ENCODE measurements at places on chromosomes 11 and 22.

GRCh38 chr11:72228229-72228843, 3.8 kb downstream of the INPPL1 start:
- no peak for DNase-seq

DNA sequence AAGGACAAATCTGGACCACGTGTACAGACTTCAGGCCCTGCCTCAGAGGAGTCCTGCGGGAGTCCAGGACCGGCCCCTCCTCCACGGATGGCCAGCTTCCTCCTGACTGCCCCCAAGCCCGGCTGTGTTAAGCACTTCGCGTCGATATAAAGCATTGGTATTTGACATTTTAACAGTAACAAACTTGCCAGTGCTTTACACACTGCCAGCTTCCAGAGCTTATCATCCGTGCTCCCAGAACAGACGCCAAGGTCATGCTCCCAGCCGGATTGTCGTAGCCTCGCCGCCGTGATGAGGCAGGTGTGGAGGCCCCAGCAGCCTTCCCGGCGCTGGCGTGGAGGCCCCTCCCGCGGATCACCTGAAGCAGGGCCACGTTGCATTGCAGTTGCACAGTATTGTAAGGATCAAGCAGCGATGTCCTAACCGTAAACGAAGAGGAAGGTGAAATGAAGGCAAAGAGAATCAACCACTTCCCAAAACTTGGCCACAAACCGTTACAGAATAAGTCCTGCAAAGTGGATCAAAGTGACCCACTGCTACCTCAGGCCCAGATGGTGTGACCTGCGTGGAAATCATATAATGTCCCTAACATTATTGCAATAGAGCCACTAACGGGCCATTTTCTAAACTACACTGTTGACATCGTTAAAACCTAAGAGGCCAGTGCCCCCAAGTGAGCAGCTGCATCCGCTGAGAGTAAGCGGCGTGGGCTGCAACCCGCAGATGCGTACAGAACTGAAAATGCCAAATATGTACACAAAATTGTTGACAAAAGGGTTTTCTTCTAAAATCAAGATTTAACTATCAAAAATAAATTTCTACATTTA, 51.6 kb downstream of the CERK start:
- peak; percentile 62 for DNase-seq

DNA sequence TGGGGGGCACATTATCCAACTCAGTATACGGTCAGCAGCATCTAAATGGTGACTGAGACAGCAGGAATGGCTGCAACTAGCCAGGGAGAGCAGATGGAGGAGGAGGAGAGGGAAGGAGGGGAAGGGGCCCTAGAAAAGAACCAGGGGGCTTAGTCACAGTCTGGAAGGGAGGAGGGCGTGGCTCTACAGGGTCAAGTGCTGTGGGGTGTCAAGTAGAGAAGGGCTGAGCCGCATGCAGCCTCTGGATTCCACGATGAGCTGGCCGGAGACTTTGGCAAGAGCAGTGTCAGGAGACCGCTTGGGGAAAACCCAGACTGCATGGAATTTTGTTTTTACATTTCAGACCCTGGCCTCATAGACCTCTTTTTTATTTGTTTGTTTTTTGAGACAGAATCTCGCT, 25.8 kb upstream of the PPFIA1 start:
- no peak for DNase-seq

DNA sequence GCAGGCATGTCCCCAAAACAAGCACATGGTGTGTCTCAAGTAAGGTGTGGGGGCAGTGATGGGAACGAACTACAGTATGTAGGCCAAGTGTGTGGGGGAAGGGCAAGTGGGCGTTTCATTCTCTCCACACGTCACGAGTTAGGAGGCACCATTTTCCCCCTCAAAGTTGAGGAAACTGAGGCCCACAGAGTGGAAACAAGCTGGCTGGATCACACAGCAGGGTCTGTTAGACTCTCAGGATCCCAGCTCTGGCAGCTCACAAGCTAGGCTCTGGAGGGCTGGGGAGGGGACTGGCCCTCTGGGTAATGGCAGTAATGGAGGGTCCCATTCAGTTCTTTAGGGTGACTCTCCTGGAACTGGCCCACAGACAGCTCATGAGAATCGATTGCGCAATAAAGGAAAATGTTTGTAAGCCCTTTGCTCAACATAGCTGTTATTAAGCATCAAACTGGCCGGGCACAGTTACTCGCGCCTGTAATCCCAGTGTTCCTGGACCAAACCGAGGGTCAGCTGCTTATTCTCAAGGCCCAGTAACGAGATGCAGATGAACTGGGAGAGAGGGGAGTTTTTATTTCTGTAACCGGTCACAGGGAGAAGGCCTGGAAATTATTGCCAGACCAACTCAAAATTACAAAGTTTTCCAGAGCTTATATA, 24.1 kb upstream of the TUB start:
- peak; percentile 20 for DNase-seq

GRCh38 chr22:21823740-21824444, 43.6 kb downstream of the MAPK1 start:
- no peak for DNase-seq

DNA sequence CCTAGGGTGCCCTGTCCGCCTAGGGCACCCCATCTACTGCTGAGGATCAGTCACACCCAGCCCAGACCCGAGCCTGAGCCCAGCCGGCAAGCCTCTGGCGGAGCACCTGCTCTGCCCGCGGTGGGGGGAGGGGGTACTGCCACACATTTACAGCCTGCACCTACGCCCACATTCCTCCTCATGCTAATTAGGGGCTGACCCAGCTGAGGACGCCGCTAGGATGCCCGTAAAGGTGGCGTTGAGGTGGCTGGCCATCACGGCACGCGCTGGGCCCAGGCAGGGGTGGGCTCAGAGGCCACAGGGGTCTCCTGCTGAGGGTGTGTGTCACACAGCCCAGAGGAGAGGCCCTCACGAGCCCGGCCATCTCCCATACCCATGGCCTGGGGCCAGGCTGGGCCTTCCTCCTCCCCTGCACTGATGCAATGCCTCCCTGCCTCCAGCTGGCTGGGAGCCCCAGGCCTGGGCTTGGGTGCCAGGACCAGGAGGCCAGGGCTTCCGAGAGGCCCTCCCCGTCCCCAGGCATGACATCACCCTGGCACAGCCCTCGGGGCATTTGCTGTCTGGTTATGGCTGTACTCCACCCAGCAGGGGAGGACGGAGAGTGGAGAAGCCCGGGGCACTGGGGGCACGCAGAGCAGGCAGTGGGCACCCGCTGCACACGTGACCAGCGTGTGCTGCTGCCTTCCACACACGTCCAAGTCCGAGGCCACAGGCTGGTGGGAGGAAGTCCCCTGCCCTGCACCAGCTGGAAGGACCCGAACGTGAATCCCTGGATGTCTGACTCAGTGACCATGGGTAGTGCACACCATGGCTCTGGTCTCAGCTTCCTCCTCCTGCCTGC, 12.7 kb downstream of the DUSP8 start:
- DNase-seq = no peak

GRCh38 chr11:21641869-21642268, 551.0 kb upstream of the ANO5 start:
- no peak for DNase-seq

GRCh38 chr11:68798221-68798813, 43.4 kb downstream of the CPT1A start:
- peak; percentile 62 for DNase-seq

DNA sequence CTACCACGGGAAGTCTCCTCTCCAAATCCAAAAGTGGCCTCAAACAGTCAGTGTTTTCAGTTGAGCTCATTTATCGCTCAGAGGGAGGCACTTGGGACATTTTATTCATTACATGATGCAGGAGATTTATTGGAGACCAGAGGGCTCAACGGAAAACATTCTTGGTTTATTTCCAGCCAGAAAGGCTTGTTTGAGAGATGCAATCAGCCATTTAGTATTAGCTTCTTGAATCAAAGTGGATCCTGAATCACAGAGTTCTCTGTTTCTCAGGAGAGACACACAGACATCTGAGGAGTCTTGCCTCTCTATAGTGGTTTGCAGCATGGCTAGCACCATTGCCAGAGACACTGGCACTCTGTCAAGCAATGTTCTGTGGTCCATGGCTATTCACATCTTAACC, 31.5 kb downstream of the CD44 start:
- DNase-seq = no peak

DNA sequence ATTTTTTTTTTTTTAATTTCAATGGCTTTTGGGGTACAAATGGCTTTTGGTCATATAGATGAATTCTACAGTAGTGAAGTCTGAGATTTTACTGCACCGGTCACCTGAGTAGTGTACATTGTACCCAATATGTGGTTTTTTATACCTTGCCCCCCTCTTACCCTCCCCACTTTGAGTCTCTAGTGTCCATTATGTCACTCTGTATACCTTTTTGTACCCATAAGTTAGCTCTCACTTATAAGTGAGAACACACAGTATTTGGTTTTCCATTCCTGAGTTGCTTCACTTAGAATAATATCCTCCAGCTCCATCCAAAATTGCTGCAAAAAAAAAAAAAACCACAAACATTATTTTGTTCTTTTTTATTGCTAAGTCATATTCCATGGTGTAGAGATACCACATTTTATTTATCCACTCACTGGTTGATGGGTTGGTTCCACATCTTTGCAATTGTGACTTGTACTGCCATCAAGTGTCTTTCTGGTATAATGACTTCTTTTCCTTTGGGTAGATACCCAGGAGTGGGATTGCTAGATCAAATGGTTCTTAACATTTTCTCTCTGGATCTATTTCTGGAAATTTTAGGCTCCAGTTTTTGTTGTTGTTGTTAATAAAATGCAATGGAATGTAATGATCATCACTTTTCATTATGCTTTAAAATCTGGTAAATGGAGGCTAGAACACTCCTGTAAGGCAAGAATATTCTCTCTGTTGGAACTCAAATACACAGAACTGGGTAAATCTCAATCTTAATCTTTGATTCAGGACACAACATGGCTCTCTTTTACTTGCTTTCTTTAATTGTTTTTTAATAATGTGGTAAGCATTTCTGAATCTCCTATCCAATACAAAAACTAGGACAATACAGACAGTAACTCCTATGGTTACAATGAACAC, 10.3 kb downstream of the NEAT1 start:
- DNase-seq = peak; percentile 87

DNA sequence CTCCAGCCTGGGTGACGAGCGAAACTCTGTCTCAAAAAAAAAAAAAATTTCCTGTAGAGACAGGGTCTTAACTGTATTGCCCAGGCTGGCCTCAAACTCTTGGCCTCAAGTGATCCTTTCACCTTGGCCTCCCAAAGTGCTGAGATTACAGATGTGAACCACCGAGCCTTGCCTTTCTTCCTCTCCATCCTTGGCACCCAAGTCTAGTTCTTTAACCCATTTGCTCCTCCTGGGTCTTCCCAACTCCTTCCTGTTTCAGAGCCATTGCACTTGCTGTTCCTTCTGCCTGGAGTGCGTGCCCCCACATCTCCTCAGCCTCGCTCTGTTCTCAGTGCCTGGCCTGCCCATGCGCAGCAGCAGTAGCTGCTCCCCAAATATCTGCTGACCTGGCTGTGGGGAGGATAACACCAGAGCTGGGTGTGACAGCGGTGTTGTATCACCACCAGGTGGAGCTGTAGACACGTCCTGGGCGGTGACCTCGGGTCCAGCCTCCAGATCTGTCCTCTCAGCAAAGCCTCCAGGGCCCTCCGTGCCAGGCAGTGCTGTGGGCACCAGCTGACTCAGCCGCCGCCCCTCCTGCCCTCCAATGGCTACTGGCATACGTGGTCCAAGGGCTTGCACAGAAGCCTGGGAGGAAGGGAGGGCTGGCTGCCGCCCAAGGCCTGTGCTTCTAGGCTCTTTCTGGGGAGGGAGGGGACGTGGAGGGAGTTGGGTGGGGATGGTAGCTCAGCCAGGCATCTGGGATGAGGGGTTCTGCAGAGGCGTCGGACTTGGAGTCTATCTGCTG, 22.0 kb downstream of the TEF start:
- DNase-seq = peak; percentile 95

DNA sequence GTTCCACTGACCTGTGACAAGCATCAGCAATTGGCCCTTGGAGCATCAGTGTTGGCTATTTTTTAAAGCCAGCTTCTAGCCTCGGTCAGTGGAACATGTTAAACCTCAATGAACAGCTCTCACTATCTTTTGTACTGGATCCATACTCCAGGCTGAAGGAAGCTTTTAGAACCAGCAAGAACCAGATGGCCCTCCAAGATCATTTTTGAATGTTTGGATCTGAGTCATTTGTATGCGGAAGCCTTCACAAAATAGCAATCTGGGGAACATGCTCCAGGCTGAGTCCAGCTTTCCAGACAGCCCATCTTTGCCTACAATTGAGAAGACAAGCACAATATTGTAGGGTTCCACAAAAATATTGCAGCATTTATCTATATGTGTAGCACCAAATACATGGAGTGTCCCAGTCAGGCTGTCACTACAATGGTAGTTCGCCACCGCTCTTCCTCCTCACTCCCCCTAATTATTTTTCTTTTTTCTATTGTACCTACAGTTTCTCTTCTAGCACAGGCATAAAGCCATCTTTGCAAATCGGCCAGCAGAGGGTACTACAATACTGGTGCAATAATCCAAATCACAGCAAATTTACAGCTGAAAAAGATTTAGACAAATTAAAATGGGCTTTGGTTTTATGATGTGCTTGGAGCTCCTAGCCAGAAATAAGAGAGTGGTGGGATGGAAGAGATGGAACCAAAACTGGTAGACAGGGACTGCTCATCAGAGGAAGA, 177.4 kb upstream of the BLID start:
- DNase-seq = peak; percentile 40

- peak; percentile 63 for DNase-seq
Observed at GRCh38 chr22:37633089-37633624, 6.3 kb upstream of the SH3BP1 start.

DNA sequence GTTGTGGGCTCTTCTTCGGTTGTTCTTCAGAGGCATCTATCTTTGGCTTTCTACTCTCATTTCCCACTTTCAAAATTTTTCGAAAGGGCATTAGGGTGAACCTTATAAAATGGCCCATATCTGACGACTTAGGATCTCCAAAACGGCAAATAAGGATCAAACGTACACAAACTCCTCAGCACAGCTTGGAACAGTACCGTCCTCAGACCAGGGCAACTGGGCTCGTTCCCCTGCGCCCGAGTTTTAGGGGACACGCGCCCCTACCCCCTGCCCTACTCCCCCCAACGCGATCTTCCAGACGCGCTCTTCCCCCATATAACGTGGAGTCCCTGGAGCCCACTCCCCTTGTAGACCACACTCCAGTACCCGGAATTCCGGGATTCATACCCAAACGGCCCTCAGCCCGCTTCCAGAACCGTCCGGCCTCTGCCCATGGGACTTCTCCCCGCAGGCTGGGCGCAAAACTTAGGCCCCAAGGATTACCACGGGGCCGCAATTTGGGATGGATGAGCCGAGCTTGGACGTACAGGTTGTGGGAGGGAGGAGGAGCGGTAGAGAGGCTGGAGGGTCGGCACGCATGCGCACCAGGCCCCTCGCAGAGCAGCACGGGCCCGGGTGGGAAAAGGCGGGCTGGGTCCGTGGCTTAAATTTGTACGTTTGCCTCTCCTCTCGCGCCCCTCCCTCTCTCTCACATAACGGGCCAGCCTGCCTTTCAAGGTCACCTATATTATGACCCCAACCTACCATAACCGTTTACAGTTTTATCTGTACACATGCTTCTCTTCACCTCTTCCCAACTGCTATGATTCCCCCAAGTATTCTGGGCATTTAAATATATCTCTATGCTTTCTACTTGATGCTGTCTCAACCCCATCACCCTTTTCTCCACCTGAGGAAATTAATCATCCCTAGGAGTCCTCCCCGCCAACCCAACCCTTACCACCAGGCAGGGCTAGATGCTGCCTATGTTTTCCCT, 3.4 kb downstream of the CCDC89 start:
- DNase-seq = peak; percentile 83

GRCh38 chr11:131897956-131898355, 527.5 kb downstream of the NTM start:
- no peak for DNase-seq

- DNase-seq = no peak
Observed at GRCh38 chr11:101745756-101746155, 161.9 kb upstream of the TRPC6 start.

GRCh38 chr11:118930094-118930712, 4.5 kb upstream of the BCL9L start:
- peak; percentile 90 for DNase-seq

Measured in hematopoietic multipotent progenitor cell treated with erythropoietin and hydrocortisone succinate and interleukin-3 and kit ligand, for 4 days (in vitro differentiated cells).